ENCODE measurements at places on chromosomes 16 and 17. TPM values are rescaled to one million over a fixed set of nuclear protein-coding genes. Genes with fewer than 3 reads are reported as not detected.

The SLC7A6OS gene
- total RNA-seq = 18.2 TPM

The TMEM92 gene
- 1.4 TPM for total RNA-seq

The ZNF213 gene
- 4.5 TPM for total RNA-seq

The MEFV gene
- total RNA-seq = 0.17 TPM

The TNS4 gene
- total RNA-seq = 0.32 TPM

The MATCAP1 gene
- 9.6 TPM for total RNA-seq

The TMEM132E gene
- 6.8 TPM for total RNA-seq

The ICAM2 gene
- total RNA-seq = not detected

The SOX9 gene
- total RNA-seq = 43.8 TPM

The USP43 gene
- 7.7 TPM for total RNA-seq

The GAST gene
- total RNA-seq = not detected

GRCh38 chr17:54920819-54921218 is 20.2 kb downstream of the TOM1L1 start:
- no peak for DNase-seq

DNA sequence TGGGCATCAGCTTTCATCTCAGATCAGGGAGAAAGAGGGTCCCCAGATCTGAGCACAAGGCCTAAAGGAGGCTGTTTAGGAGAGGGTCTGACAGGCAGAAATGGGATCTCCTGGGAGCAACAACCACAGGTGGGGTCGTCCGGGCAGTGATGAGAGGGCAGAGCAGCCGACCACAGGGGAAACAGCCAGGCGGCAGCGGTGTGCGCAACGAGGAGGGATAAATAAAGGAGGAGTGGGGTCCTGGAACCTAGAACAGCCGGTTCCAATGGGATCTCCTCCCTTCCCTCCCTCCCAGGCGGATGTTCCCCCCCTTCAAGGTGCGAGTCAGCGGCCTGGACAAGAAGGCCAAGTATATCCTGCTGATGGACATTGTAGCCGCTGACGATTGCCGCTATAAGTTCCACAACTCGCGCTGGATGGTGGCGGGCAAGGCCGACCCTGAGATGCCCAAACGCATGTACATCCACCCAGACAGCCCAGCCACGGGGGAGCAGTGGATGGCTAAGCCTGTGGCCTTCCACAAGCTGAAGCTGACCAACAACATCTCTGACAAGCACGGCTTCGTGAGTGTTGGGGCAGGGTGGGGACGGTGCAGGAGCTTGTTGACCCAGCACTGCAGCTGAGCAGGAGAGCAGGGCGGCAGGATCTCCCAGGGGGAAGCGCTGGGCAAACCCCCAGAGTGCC is 1.9 kb downstream of the TBX2 start:
- no peak for DNase-seq

GRCh38 chr17:51443646-51444045 is 183.3 kb downstream of the UTP18 start:
- DNase-seq = no peak

DNA sequence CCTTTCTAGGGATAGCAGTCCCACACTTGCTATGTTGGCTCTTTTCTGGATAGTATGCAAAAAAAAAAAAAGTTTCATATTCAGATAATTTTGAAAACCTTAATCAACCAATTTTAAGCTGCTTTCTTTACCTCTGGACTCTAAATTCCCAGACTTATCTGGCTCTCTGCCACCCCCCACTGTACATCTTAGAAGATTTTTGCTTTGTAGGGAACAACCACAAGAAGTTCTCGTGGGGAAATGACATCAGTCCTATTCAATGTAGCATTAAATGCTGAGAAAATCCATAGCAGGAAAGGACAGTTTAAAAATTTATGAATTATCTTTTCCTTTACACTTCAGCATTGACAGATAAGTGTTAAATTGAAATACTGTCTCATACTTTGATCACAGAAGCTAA is 562.7 kb upstream of the HSBP1 start:
- DNase-seq = no peak

- no peak for DNase-seq
Measured at GRCh38 chr17:297758-298157, 54.8 kb downstream of the RPH3AL start.

GRCh38 chr17:65359016-65359415 is 202.4 kb downstream of the AXIN2 start:
- DNase-seq = no peak

DNA sequence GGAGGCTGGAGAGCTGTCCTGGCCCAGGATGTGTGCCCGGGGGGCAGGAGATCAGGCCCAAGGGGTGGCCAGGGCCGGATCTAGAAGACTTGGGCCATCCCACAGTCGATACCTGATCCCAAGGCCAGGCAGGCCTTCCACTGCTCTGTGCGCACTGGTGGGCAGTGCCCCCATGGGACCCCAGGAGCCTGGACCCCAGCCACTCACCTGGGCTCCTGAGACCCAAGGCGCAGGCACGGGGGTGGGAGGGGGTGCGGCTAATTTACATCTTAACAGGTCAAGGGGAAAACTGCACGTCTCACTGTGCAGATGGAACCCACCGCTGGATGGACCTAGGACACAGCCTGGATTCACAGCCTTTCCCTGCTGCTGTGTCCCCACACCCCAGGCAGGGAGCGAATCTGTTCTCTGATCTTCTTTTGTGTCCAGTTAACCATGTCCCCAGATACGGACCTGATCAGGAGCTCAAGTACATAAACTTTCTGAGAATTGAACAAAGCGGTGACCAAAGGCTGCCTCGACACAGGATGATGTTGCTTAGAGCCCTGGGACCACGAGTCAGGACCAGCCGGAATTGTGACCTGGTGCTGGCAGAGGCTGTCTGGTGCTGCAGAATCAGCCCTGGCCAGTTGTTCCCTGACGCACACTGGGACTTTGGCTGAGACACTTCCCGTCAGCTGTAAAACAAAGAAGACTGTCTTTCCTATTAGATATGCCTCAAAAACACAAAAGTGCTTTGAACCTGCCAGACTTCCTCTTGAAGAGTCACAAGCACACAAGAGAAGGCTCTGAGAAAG is 60.6 kb downstream of the TNFRSF13B start:
- no peak for DNase-seq

DNA sequence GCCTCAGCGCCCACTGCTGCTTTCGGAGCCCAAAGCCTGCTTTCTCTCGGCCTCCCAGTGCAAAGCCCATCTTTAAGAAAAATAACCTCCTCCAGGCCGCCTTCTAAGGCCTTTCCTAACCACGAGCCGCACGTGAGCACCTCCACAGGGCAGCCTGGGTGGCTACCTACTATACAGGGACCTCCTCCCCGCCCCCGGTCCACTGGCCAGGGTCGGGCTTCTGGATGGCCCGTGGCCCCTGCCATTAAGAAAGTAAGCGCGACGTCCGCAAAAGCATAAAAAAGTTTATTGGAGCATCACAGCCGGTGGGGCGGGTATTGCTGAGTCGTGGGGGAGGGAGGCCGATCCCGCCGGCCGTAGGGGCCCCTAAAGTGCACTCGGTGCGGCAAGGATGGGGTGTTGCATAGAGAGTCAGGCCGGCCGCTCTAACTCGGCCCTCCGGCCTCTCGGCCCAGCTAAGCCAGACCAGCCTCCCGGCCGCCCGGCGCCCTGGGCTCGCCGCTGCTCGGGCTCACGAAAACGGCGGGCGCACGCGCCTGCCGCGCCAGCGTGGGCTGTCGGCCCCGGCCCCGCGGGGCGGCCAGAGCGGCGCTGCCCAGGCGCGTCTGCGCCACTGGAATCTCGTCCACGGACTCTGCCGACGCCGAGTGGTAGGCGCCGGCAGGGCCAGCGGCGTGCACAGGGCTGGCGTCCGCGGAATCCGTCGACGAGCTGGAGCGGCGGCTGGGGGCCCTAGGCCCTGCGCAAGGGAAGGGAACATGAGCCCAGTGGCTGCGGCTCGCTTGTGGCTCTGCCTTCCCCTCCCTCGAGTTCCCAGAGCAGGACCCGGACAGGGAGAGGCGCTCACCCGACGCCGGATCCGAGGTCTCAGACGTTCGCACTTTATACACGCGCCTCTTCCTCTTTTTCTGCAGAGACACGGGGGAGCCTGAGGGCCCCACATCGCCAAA is 1.1 kb upstream of the TPPP3 start:
- no peak for DNase-seq

GRCh38 chr17:9470171-9470570 is 105.4 kb downstream of the STX8 start:
- DNase-seq = no peak

- DNase-seq = no peak
Measured at GRCh38 chr17:66260275-66260674, 31.1 kb upstream of the APOH start.

- no peak for DNase-seq
Measured at GRCh38 chr17:38592487-38592886, 13.3 kb downstream of the SRCIN1 start.

DNA sequence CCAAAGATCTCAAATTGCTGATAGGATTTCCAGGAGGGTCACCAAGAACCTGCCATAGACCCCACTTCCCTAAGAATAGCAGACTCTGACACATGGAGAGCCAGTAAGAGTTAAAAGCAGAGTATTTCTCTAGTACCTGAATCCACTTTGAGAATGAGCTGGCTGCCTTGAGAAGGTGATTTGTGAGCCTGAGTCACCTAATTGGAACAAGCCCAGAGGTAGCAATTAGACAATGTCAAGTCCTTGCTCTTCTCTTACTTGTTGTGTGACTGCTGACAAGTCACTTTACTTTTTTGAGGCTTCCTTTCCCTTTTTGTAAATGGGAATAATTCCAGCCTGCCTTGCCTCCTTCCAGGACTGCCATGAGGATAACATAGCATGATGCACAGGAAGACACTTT is 76.1 kb upstream of the ASIC2 start:
- no peak for DNase-seq

DNA sequence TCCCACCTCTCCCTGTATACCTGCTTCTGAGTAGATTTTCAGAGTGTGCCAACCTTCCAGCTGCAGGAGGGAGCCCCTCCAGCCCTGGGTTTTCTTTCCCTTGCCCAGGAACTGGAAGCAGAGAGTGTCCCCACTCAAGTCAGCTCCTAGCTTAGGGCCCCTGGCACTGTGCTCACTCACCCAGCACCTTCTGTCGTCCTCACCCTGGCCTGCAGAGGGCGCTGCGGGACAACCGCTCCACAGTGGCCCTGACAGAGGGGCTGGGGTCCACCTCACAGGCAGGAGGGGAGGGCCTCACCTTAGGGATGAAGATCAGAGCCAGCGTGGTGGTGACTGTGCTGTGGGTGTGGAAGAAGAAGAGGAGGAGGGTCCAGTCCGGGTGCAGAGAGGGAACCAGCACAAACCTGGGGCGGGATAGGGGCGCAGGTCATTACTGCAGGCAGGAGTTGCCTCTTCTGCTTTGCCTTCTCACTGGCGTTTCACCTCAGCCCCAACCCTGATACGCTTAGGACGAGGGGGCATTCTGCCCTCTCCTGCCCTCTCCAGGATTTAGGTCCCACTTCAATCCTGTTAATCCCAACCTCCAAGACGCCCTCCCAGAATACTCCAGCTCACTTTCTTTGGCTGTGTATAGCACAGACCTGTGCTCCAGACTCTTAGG is 10.0 kb downstream of the GPR179 start:
- peak; percentile 33 for DNase-seq

- no peak for DNase-seq
Measured at GRCh38 chr16:12706628-12707027, 97.1 kb downstream of the CPPED1 start.

DNA sequence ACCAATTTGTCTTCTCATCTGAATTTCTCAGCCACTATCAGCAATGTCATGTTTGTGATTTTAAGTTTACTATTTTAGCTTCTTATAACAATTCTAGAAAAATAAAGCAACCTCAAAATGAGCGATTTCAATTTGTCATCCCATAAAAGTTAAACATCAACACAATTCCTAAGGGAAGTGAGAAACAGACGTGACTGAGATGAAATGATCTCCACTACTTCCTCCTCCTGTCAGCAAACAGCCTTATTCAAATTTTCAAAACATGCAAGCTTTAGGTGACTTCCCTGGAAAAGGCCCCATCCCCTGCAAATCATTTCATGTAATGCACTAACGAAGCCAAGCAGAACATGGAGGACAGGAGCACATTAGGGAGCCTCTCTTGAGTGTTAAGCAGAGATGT is 64.9 kb downstream of the ZNF652 start:
- DNase-seq = no peak

GRCh38 chr16:77553130-77553529 is 118.3 kb upstream of the ADAMTS18 start:
- no peak for DNase-seq

GRCh38 chr17:39979893-39980350 is 685 bp upstream of the PSMD3 start:
- no peak for DNase-seq

- no peak for DNase-seq
Measured at GRCh38 chr16:49020436-49020835, 261.2 kb downstream of the CBLN1 start.

DNA sequence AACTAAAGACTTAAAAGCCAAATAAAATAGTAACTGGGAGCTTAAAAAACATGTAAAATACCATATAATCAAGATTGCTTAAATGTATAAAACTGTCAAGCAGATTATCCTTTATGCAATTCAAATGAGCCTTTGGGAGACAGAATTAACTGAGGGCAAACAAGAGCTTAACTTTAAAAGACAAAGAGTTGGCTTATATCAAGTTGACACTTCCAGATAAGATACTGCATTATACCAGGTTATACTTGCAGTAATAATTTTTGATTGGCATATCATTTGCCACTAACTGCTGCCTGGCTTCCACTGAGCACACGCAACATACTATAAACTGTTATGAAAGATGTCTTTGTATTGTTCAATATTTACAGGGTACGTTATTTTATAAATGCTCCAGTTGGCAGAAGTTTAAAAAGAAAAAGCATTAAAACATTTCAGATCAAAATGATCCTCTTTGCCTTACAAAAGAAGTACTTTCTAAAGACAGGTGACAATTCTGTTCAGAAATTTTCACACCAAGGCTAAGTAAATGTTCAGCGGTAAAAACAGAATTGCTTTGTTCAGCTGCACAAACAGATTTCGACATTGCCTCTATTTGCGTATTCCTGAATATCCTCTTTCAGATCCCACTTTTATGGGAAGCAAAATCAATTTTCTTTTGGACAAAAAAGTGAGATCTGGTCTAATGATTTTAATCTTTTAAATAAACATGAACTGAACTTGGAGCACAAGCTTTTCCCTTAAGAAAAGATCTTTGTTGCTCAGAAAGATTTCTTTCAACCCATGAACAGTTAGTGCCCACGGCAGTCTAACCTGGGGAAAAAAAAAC is 50.7 kb downstream of the TOX3 start:
- no peak for DNase-seq

DNA sequence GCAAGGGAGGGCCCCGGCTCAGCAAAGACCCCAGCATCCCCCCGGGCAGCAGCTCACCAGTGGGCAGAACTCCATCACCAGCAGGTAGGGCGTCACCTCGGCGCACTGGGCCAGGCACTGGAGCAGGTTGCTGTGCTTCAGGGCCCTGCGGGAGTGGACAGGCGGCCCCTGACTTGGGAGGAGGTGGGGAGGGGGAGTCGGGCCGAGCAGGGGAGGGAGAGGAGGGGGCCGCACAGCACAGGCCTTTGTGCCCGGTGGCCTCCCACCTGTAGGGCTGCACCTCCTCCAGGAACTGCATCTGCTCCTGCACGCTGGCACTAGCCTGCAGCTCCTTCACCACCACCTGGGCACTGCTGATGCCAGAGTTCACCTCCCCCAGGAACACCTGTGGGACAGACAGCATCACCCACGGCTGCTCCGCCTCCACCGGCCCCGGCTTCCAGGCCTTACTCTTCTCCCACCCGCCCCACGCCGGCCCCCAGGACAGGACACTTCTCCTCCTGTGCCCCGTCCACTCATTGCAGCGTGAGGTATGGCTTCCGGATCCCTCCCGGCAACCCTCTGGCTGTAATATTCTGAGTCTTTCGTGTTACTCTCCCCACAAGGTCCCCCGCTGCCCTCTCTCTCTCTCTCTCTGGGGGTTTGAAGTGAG is 37.7 kb upstream of the PVALEF start:
- DNase-seq = no peak

All from NCI-H460 (cell line).